ENCODE measurements at places on chromosomes 3 and 15. TPM values are rescaled to one million over a fixed set of nuclear protein-coding genes. Genes with fewer than 3 reads are reported as not detected.

ADCY5 gene
- 6.8 TPM for total RNA-seq

TRIP4 gene
- total RNA-seq: 12.0 TPM

THPO gene
- total RNA-seq: under 0.01 TPM

NR2E3 gene
- 1.0 TPM for total RNA-seq

FSTL1 gene
- total RNA-seq: 377 TPM

BCL6 gene
- total RNA-seq: 7.8 TPM

ACKR4 gene
- 2.1 TPM for total RNA-seq

PLA2G4D gene
- not detected for total RNA-seq

GP9 gene
- total RNA-seq: not detected

SLC51A gene
- 2.1 TPM for total RNA-seq

NEK10 gene
- 15.1 TPM for total RNA-seq

SGO1 gene
- total RNA-seq: 2.6 TPM

CTXN2 gene
- total RNA-seq: not detected

C3orf85 gene
- not detected for total RNA-seq

GOLGA8H gene
- total RNA-seq: 0.52 TPM

SIAH2 gene
- total RNA-seq: 26.1 TPM

CHRM5 gene
- total RNA-seq: not detected

HRH1 gene
- total RNA-seq: 5.2 TPM

FILIP1L gene
- 29.2 TPM for total RNA-seq
